ENCODE measurements at places on chromosomes 3 and 15.

DNA sequence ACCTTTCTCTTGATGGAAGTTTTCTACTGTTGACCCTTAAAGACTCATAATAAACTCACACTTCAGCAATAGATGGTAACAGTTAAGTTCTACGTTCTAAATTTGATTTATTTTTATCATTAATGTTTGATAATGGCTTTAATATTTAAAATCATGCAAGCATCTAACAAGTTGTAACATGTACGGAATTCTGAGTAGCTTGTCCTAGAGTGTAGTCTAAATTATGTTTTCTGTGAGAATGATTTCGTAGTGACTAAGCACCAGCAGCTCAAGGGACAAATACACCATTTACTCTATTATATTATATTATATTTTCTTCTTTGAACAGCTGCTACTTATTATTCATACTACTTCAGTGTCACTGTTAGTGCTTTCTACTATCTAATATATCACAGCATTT, 345.6 kb downstream of the NLGN1 start:
- peak; percentile 23 for DNase-seq

DNA sequence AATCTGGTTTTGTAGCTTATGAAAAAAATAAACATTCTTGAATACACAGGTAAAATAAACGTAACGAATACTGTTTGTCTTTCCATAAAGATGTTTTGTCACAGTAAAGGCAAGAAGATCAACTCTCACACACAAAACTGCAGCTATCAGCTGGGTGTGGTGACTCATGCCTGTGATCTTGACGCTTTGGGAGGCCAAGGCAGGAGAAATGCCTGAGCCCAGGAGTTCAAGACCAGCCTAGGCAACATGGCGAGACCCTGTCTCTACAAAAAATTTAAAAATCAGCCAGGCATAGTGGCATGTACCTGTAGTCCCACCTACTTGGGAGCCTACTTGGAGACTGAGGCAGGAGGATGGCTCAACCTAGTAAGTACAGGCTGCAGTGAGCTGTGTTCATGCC, 39.6 kb downstream of the CBLB start:
- no peak for DNase-seq

DNA sequence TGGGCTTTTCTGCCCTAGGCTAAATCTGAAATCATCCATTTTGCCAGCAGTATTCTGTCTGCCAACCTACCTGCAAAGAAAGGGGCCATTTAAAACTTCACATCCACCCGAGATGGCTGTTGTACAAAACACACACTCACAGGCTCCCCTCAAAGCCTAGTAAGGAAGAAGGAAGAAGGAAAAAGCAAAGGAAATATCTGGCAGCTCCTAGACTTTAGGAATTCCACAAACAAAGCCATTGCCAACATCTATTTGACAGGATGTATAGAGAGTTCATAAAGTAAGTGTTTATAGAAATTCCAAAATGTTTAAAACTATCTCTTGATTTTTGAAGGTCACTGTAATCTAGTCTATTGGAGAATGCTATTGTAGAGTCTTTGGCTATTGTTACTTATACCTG, 91.9 kb upstream of the THBS1 start:
- no peak for DNase-seq

DNA sequence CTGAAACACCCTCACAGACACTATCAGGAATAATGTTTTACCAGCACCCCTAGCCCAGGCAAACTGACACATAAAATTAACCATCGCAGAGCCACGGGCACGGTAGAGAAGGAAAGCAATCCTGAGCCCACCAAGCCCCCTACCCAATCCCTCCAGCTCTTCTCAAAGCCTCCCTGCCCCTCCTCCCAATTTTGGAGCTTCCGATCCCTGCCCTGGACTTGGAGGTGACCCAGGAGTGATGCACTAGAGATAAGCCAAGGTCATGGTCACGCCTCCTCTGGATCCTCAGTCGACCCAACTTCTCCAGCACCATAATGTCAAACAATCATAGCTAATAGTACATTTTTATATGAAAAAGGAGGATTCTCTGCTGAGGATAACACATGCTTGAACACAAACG, 188.7 kb upstream of the NSMCE3 start:
- no peak for DNase-seq

DNA sequence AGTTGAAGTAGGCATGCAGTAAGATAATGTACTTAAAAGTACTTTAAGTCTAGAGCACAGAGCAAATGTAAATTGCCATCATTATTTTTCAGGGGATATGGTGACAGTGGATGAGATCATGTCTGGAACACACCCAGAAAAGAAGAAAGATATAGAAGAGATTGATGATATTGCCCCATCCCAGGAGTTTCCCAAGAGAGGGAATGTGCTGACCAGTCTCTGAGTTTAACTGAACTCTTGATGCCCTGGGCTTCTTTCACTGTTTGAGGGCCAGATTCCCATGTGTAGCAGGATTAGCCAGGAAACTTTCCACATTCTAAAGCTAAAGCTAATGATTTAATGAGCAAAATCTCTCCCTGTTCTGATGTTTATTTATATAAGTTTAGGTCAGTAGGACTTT, 366.8 kb upstream of the UMPS start:
- DNase-seq = peak; percentile 82
